ENCODE measurements at places on chromosomes 2 and 18.
A peak's percentile ranks its signal among the peaks of the same experiment; 100 is the strongest.

GRCh38 chr18:58403799-58404455, 225.0 kb downstream of the ALPK2 start:
- no peak for DNase-seq

DNA sequence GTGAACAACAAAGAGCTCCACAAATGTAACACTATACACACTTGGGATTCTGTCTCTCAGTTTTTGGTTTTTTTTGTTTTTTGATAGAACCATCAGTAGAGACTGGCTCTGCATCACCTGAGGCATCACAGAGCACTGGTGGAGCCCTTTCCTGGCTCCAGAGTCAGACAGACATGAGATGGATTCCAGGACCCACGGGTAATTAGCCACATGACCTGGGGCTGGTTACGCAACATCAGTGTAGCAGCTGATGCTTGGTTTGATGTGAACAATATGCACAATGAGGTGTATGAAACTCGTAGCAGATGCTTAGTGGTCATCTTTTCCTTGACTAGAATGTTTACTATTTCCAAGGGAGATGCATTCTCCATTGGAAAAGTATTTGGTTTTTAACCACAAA, 40.7 kb downstream of the CMPK2 start:
- DNase-seq: no peak

GRCh38 chr2:67646714-67647333, 249.7 kb downstream of the ETAA1 start:
- DNase-seq: no peak

- no peak for DNase-seq
These were observed 592.0 kb upstream of the LRRTM1 start for GRCh38 chr2:80896576-80896975.

DNA sequence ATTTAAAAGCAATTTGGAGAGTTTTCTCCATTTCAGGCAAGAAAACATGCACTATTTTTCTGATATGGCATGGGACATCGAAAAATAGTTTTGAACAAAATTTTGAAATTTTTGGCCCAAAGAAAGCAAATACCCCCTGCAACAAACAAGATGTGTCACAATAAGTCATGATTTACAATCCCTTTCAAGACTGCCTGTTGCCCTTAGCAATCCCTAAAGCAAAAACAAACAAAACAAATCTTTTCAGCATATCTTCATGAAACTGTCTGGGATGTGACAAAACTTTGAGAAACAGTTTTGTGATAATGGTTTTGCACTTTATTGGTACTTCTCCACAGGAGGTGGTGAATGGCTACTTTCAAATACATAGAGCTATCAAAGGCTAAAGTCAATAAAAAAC, 1888.7 kb upstream of the PIK3C3 start:
- no peak for DNase-seq

DNA sequence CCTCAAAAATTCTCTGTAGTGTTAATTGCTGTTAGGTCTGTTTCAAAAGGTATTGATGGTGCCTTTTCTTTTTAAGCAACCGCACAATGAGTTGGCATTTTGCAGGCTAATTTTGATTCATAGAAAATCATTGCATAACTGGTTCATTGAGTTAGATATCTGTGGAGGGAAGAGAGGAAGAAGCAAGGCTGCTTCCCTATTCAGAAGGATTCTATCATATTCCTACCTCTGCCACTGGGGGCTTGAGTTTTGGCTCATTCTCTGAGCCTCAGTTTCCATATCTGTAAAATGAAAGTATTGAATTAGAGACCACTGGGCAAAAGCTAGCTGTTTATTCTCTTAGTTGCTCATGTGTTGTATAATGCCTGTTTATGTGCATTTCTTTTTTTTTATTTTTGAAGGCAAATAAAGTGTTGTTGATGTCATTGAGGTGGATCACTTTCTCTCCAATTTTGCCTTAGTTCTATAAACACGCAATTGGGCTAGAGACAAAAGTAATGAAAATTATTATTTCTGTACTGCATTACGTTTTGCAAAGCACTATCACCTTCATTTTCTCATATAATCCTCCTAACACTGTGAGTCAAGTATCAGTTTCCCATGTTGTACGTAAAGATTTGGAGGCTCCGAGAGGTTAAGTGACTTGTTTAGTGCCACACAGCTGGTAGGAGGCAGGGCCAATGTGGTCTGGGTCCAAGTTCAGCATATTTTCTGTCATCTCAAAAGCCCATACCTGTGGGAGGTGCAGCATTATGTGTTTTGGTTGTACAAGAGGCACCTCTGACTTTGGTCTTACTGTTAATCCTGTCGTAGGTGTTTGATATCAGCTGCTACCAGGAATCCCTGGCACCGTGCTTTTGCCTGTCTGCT, 5.9 kb downstream of the TRIB2 start:
- no peak for DNase-seq

- no peak for DNase-seq
These were observed 970.6 kb upstream of the ACVR2A start for GRCh38 chr2:146874260-146874658.

DNA sequence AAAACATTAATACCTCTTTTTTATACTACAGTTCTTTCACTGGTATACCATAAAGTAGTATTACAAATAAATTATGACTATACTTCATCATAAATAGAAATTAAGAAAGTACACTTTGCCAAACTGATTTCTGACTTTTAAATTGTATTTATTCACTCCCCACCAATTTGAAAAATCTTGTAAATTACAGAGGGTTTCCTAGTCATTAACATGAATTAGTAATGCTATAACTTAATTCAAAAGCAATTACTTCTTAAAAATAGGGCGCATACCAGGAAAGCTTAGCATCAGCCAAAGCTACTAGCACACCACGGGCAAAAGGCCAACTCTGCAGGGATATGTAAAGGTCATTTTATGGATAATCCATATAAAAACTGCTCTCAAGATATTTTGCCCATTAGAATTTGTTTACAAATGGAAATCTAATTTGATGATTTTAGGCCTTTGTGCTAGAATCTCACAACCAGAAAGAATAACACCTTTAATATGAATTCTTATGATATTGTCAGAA, 142.3 kb downstream of the PIGN start:
- no peak for DNase-seq

DNA sequence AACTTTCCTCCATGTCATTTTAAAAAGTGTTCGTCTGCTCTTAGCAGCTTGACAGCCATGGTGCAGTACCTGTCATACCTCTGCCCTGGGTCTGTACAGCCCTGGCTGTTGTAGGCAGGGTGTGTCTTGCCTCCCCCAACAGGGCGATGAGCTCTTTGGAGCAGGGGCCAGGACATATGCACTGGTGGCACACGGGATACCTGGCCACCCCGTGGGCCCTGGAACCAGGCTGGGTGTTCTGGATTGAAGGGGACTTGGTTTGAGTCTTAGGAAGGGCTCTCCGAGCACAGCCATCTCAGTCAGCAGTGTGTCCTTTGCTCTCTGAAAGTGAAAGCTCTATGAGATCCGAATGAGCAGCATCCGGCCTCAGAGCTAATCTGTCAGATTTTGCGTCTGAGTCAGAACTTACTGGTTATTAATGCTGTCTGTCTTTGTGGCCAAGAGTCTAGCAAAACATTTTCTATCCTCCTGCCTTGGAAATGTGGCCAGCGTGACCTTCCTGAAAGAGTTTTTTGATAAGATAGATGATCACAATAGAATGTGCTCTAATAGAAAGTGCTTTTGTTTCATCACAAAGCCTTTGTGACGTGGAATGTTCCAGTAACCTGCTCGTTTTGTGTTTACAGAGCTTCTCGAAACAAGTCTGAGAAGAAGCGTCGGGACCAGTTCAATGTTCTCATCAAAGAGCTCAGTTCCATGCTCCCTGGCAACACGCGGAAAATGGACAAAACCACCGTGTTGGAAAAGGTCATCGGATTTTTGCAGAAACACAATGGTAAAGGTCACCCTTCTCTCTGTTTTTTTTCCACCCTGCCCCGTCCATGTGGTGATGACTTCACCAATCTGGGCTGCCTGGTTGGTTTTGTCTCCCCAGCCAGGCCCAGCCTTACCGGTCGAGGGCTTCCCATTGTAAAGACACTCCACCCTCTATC, 77.3 kb upstream of the RPL31 start:
- DNase-seq: peak; percentile 36

GRCh38 chr18:79488311-79489050, 92.8 kb downstream of the NFATC1 start:
- DNase-seq: no peak

Measured in central memory CD4-positive, alpha-beta T cell (primary cell).